Endothelial cell of umbilical vein (primary cell): ENCODE measurements at places on chromosomes 2 and 18. TPM values are rescaled to one million over a fixed set of nuclear protein-coding genes. Genes with fewer than 3 reads are reported as not detected.

The TMEM37 gene
- 2.9 and 3.5 TPM in 2 replicates for total RNA-seq

The MBD5 gene
- total RNA-seq = 34.8 and 37.0 TPM in 2 replicates

GRCh38 chr2:202311823-202312388, 46.3 kb downstream of the NOP58 start:
- H3K4me1 ChIP-seq = peaks cover 13% of the 10 kb centered on the region
- DNase-seq = no peak
- H3K27ac ChIP-seq = no peak overlapping the region
- H3K4me3 ChIP-seq = no peak overlapping the region
- H3K36me3 ChIP-seq = no peaks in the 10 kb centered on the region
- H3K27me3 ChIP-seq = no peaks in the 10 kb centered on the region

- DNase-seq = peak; percentile 7
- no peaks in the 10 kb centered on the region for H3K27me3 ChIP-seq
- H3K4me3 ChIP-seq = no peak overlapping the region
- H3K27ac ChIP-seq = no peak overlapping the region
- no peaks in the 10 kb centered on the region for H3K4me1 ChIP-seq
- no peaks in the 10 kb centered on the region for H3K36me3 ChIP-seq
Observed at GRCh38 chr2:31729442-31730092, 148.8 kb upstream of the SRD5A2 start.

GRCh38 chr2:72917138-72917876, at the start of gene EMX1:
TSS of gene EMX1 (plus strand) at chr2:72917519. CDS start at chr2:72917853, 334 bp downstream.
- no peak within 1 kb of the TSS for H3K4me3 ChIP-seq
- no peak for DNase-seq
- H3K4me1 ChIP-seq = peaks cover 11% of the 10 kb centered on the region
- H3K27ac ChIP-seq = no peak within 1 kb of the TSS
- H3K27me3 ChIP-seq = peaks cover 98% of the 10 kb centered on the region
- no peaks in the 10 kb centered on the region for H3K36me3 ChIP-seq

The COLEC11 gene
- total RNA-seq = not detected in 2 replicates

The CXCR4 gene
- 52.4 and 81.0 TPM in 2 replicates for total RNA-seq

GRCh38 chr18:34880882-34881834, 160.1 kb upstream of the MAPRE2 start:
- no peaks in the 10 kb centered on the region for H3K27me3 ChIP-seq
- DNase-seq = peak; percentile 20
- no peak overlapping the region for H3K27ac ChIP-seq
- H3K4me3 ChIP-seq = no peak overlapping the region
- no peaks in the 10 kb centered on the region for H3K36me3 ChIP-seq
- no peaks in the 10 kb centered on the region for H3K4me1 ChIP-seq

DNA sequence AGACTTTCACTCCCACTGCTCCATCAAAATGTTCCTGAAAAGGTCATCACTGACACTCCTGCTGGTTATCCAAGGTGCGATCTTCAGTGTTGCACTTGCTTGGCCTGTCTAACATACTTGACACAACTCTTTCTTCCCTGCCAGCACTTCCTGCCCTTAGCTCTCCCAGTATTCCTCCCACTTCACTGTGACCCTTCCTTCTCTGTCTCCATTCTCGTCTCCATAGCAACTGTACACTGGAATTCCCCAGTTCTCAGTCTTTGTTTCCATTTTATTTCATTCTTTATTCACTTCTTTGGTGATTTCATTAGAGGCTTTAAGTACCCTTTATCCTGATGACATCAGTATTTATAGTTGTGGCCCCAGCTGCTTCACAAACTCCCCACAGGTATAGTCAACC, 333.0 kb downstream of the IRS1 start:
- no peaks in the 10 kb centered on the region for H3K27me3 ChIP-seq
- H3K27ac ChIP-seq = no peak overlapping the region
- no peaks in the 10 kb centered on the region for H3K36me3 ChIP-seq
- DNase-seq = no peak
- no peak overlapping the region for H3K4me3 ChIP-seq
